ENCODE measurements at places on chromosomes 7 and 10.

- DNase-seq, result no peak
These were observed 188.2 kb downstream of the TEX36 start for GRCh38 chr10:125494651-125495239.

DNA sequence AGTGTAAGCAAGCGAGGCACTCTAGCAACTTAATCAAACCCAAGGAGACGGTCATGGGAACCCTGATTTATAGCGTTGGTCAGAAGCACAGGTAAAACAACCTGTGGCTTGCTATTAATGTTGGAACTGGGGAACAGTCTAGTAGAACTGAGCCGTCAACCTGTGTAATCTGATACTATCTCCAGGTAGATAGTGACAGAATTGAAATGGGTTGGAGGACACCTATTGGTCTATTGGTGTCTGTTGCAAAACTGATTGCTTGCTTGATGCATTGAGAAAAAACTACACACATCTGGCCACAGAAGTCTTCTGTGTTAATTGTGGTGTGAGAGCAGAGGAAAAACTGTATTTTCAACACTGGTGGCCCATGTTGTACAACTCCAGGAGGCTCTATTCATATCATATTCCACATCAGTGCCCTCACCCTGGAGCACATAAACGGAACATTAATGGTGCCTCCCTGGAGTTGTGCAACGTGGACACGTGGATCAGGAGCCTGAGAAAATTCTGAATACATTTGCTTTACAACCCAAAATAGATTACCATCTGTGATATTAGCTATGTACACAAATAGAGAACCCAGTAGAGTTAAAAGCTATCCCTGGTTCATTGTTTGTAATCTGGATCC, 112.2 kb downstream of the MYO3A start:
- no peak for DNase-seq

DNA sequence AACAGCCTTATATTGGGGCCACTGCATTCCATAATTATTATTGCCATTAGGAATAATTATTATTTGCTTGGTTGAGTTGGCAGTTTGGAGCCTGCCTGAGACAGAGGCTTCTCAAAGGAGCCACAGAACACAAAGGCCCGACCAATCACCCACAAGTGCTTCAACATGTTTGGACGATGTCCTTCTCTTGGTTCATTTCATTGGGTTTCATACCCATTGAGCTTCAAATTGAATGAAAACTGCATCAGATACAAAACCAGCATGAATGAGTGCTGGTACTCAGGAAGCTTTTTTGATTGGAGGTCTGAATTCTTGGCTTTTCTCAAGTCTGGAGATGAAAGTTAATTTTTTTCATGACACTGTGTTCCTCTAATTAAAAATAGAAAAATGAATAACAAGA, 168.3 kb downstream of the CREB5 start:
- no peak for DNase-seq

GRCh38 chr10:123517426-123517825, 148.7 kb upstream of the GPR26 start:
- DNase-seq, result no peak

Data from posterior vena cava (tissue), 2 donors.